ENCODE measurements at places on chromosomes 5 and 9.

DNA sequence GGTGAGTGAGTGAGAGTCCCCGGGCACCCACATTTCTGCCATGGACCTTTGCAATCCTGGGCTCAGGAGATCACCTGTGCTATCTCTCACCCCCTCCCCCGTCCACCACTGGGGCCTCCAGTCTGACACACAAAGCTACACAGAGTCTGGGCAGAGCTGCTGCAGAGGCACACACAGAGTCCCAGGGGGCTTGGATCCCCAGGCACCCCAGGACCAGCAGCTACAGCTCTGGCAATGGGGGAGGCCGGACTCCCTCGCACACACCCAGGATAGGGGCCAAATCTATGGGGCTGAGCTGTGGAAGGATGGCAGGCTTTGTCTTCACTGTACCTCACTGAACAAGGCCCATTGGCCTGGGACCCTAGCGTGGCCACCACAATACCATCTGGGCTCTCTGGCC lies 328.8 kb downstream of the MAN2A1 start:
- no peak for DNase-seq

GRCh38 chr9:22044583-22044982 lies 35.5 kb upstream of the CDKN2B start:
- DNase-seq: peak; percentile 49

GRCh38 chr9:30970812-30971211 lies 1413.6 kb upstream of the ACO1 start:
- no peak for DNase-seq

DNA sequence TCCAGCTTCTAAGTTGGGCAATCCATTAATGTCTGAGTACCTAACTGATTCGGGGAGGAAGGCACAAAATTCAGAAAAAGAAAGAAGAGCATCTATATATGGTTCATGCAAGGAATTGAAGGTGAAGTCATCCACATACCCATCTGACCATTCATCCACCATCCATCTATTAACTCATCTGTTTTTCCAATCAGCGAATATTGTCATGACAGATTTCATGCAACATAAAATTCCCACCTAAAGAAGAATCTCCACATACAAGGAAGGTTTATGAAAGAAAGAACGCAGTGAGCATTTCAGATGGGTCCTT lies 164.7 kb downstream of the GRIA1 start:
- DNase-seq: no peak

DNA sequence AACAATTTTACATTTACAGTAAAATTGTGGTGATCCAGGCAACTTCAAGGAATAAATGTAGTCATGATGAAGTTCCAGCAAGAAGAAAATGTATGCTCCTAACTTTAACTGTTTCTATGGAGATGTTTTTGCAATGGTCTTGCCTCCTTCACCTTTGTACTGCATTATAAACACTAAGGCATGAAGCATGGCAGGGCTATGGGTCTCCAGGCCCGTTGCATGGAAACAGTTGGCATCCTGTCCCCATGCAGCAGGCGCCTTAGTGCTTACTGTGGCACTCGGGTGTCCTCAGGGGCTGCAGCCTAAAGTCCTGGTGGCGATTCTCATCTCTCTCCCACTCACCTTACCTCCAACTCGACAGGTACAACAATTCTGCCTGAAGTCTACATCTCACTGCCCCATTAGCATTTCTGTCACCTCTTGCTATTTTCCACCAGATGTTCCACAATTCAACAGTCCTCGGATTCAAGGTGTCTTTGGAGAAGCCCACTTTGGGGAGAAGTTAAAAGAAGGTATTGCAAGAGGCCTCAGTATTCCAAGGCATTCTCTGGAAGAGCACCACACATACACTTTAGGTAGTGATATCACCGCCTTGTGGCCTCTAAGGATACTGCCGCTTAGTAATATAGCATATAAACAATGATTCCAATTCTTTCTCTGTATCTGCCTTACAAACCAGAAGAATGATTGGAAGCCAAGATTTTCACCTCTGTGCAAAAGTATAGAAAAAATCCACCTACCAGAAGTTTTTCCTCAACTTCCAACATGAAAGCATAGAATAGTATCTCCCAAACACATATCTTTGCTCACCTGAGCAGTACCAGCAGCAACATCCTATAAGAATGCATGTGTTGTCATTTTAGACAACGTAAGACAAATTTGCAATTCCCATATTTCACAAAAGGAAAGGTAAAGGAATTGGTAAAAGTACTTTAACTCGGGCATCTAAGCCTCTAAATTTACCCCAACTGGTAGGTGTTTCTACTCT lies 5.1 kb downstream of the LIFR start:
- DNase-seq: peak; percentile 69

DNA sequence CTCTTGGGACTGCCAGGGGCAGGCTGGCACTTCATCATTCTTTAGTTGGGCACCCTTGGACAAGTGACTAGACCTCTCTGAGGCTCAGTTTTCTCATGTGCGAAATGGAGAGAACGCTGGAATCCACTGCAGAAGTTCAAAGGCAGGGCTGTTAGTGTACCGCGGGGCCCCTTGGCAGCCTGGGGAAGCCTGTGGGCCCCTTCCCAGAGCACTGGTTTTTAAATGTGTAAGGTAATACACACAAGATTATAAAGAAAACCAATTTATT lies 209.5 kb upstream of the MVB12B start:
- no peak for DNase-seq

- DNase-seq: no peak
Measured at GRCh38 chr5:148615644-148616275, 38.6 kb downstream of the HTR4 start.

DNA sequence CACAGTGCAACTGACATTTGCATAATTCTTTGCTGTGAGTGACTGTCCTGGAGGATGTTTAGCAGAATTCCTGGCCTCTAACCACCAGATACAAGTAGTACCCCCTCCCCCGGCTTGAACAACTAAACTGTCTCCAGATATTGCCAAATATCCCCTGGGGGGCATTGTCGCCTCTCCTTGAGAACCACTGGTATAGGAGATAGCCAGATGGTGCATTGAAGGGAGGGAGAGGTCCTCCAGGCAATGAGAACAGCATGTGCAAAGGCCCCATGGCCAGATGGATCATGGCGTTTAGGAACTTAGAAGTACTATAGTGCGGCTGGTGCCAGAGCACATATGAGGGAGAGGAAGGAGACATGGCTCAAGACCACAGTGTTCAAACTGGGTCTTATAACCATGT lies 18.9 kb upstream of the ORM1 start:
- no peak for DNase-seq

GRCh38 chr9:104858271-104858670 lies 69.7 kb downstream of the ABCA1 start:
- DNase-seq: peak; percentile 39

- no peak for DNase-seq
Measured at GRCh38 chr5:61114441-61114840, 47.8 kb downstream of the SMIM15 start.

GRCh38 chr5:167934551-167934971 lies 356.9 kb upstream of the WWC1 start:
- DNase-seq: no peak
